ENCODE measurements at places on chromosomes 11 and 22. TPM values are rescaled to one million over a fixed set of nuclear protein-coding genes. Genes with fewer than 3 reads are reported as not detected.
A peak's percentile ranks its signal among the peaks of the same experiment; 100 is the strongest.

- H3K27me3 ChIP-seq, result no peaks in the 10 kb centered on the region
- peaks cover 70% of the 10 kb centered on the region for H3K4me1 ChIP-seq
- no peaks in the 10 kb centered on the region for H3K36me3 ChIP-seq
- peak overlapping the region; percentile 57 for H3K27ac ChIP-seq
Observed at GRCh38 chr11:12813371-12814225, 139.4 kb downstream of the TEAD1 start.

- H3K27me3 ChIP-seq, result no peaks in the 10 kb centered on the region
- no peak for DNase-seq
Observed at GRCh38 chr11:4887591-4887990, 5.9 kb downstream of the OR51T1 start.

Gene TCN1
- not detected for total RNA-seq

Gene EIF4G2
- 673 TPM for total RNA-seq

DNA sequence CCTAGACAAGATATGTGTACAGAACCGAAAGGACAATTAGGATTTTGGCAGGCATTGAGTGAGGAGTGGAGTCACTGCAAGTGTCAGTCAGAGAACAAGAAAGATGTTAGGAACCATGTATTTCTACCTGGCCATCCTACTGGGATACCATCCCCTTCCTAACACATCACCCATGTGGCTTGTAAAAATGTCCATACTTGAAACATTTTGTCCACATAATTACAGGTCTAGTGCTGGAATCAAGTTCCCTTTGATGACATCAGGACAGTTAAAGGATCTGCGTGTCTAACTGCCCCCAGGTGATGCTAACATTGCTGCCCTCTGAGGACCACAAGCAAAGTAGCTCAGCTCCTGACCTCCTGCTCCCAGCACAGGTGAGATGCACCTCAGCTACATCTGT is 31.9 kb upstream of the GGTLC2 start:
- peaks cover 40% of the 10 kb centered on the region for H3K27me3 ChIP-seq
- H3K27ac ChIP-seq, result no peak overlapping the region
- no peaks in the 10 kb centered on the region for H3K4me1 ChIP-seq

DNA sequence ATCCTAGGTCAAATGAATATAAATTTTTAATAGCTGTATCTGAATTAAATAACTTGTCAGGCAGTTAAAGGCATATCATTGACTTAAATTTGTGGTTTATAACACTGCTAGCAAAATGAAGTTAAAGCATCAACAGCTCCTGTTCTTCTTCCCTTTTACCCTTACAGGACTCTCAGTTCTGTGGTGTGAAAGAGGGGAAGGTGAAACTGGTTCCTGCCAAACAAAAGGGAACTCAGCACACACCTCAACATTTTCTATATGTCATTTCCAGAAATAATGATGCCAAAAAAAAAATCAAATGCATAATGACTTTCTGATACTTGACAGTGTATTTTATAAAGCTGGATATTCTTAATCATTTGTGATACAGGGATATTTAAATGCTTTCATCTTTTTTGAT is 21.2 kb downstream of the ARL14EP start:
- no peak overlapping the region for H3K27ac ChIP-seq
- no peak overlapping the region for H3K4me3 ChIP-seq
- H3K27me3 ChIP-seq, result no peaks in the 10 kb centered on the region
- no peaks in the 10 kb centered on the region for H3K4me1 ChIP-seq
- DNase-seq, result no peak

Gene MYO7A
- total RNA-seq, result not detected

Gene ABCC8
- total RNA-seq, result not detected

Gene SCGB2A2
- total RNA-seq, result not detected

DNA sequence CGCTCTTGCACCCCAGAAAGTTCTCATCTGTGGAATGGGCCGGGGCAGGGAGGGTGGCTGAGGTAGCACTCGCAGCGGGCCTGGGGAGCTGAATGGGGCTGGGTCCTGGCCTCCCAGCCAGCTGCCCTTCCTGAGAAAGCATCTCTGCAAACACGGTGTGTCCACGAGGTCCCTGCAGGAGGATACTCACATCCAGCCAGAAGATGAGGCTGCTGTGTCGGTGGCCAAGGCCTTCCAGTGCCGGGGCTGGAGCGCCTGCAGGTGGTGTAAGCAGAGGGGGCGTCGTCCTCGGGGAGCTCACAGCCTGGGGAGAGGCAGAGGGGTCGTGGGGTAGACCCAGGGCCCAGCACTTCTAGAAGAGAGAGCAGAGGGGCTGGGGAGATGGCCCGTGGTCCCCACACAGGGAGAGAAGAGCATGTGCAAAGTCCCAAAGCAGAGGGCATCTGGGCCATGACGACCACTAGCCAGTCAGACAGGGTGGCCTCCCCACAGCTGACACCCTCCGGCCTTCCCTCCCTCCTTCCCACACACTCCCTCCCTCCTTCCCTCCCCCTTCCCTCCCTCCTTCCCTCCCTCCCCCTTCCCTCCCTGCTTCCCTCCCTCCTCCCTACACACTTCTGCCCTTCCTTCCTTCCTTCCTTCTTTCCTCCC is 97.9 kb downstream of the WNT7B start:
- no peak overlapping the region for H3K27ac ChIP-seq
- H3K4me3 ChIP-seq, result no peak overlapping the region
- H3K36me3 ChIP-seq, result no peaks in the 10 kb centered on the region
- H3K27me3 ChIP-seq, result peaks cover 64% of the 10 kb centered on the region
- no peaks in the 10 kb centered on the region for H3K4me1 ChIP-seq

DNA sequence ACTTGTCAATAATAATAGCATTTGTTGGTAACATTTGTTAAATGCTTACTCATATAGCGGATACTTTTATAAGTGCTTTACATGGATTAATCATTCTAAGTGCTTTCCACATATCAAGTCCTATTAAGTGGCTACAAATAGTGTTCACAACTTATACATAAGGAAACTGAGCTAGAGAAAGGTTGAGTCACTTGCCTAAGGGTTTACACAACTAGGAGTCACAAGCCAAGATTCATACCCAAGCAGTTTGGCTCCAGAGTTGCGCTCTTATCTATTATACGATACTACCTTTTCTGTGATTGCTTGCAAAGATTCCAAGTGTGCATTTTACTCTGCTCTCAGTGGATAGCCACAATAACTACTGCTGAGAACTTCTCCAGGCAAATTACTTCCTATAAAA is 215.9 kb upstream of the CCDC90B start:
- H3K27ac ChIP-seq, result no peak overlapping the region
- no peaks in the 10 kb centered on the region for H3K27me3 ChIP-seq
- no peak overlapping the region for H3K4me3 ChIP-seq
- H3K4me1 ChIP-seq, result no peaks in the 10 kb centered on the region
- DNase-seq, result no peak
- no peaks in the 10 kb centered on the region for H3K36me3 ChIP-seq

Gene TRPM5
- total RNA-seq, result not detected

- DNase-seq, result peak; percentile 38
- H3K4me3 ChIP-seq, result no peak overlapping the region
- H3K27ac ChIP-seq, result no peak overlapping the region
- no peaks in the 10 kb centered on the region for H3K36me3 ChIP-seq
- peaks cover 8% of the 10 kb centered on the region for H3K27me3 ChIP-seq
Observed at GRCh38 chr22:27561286-27561904, 240.2 kb downstream of the MN1 start.

GRCh38 chr11:57903441-57904123 is 120.1 kb upstream of the OR9Q1 start:
- no peak overlapping the region for H3K27ac ChIP-seq
- H3K4me1 ChIP-seq, result no peaks in the 10 kb centered on the region
- H3K36me3 ChIP-seq, result no peaks in the 10 kb centered on the region
- H3K4me3 ChIP-seq, result no peak overlapping the region

GRCh38 chr22:42972649-42973535 is 42.1 kb downstream of the PACSIN2 start:
- H3K4me3 ChIP-seq, result no peak overlapping the region
- no peak for DNase-seq
- no peak overlapping the region for H3K27ac ChIP-seq
- H3K36me3 ChIP-seq, result no peaks in the 10 kb centered on the region
